Spleen (tissue), 13 donors: ENCODE measurements at places on chromosomes 1 and 21. TPM values are rescaled to one million over a fixed set of nuclear protein-coding genes. Genes with fewer than 3 reads are reported as not detected.
A peak's percentile ranks its signal among the peaks of the same experiment; 100 is the strongest.

The SLC5A9 gene
- 0.82 TPM for total RNA-seq

The INKA2 gene
- total RNA-seq = 6.3 TPM

The SPRR2E gene
- not detected for total RNA-seq

The PWP2 gene
- total RNA-seq = 10.4 TPM

The CFAP107 gene
- not detected for total RNA-seq

The OR2T33 gene
- not detected for total RNA-seq

The SLC39A1 gene
- total RNA-seq = 66.7 TPM

The FBXO44 gene
- total RNA-seq = 30.5 TPM

The GNG4 gene
- not detected for total RNA-seq

GRCh38 chr1:201851949-201852348, 23.0 kb downstream of the IPO9 start:
- peaks cover 100% of the 10 kb centered on the region for H3K36me3 ChIP-seq
- H3K27ac ChIP-seq = no peak overlapping the region
- DNase-seq = no peak
- H3K4me3 ChIP-seq = no peak overlapping the region
- H3K4me1 ChIP-seq = no peaks in the 10 kb centered on the region

GRCh38 chr1:153483776-153484175, 23.3 kb upstream of the S100A7 start:
- peaks cover 9% of the 10 kb centered on the region for H3K27me3 ChIP-seq
- no peak overlapping the region for H3K4me3 ChIP-seq
- no peak overlapping the region for H3K27ac ChIP-seq
- no peaks in the 10 kb centered on the region for H3K36me3 ChIP-seq

GRCh38 chr1:106960412-106960811, 96.1 kb upstream of the PRMT6 start:
- H3K4me1 ChIP-seq = no peaks in the 10 kb centered on the region
- H3K4me3 ChIP-seq = no peak overlapping the region
- no peak for DNase-seq
- H3K36me3 ChIP-seq = no peaks in the 10 kb centered on the region
- no peaks in the 10 kb centered on the region for H3K27me3 ChIP-seq
- no peak overlapping the region for H3K27ac ChIP-seq

- H3K27me3 ChIP-seq = no peaks in the 10 kb centered on the region
- H3K27ac ChIP-seq = no peak overlapping the region
- no peaks in the 10 kb centered on the region for H3K4me1 ChIP-seq
- no peak for DNase-seq
- H3K4me3 ChIP-seq = no peak overlapping the region
- H3K36me3 ChIP-seq = no peaks in the 10 kb centered on the region
These were observed 188.7 kb downstream of the GIPC2 start for GRCh38 chr1:78234496-78234895.

DNA sequence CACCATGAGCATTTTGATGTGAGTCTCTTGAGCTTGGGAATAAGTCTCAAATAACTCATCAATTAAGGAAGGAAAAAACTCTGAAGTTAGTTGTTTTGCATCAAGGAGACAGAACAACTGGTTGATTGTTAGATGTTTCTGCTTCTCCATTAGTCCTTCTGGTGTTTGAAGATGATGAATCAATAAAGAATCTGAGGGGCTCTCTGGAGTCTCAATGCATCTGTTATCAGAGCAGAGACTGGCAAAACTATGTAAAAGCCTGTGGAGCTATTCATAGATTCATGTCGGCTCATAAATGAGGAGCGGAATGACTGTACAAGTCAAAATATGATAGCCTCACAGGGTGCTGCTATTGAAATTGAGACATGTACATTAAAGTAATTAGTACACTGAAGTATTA, 73.3 kb upstream of the ZC3H11B start:
- no peak overlapping the region for H3K4me3 ChIP-seq
- no peak overlapping the region for H3K27ac ChIP-seq

DNA sequence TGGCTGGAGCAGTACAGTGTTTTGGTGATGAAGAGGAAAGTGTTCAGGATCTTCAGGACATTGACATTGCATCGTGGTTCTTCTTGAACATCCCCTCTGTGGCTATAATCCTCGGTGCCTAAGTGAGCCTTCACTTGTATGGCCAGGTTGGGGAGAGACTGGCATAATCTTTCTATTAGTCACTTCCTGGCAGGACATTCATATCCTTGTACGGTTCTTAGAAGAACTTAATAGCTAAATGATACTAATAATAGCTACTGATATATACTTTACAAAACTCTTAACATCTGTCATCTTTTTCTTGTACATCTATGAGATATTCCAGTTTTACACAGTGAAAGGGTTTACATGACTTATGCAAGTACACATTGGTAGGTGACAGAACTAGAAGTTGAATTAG, 35.8 kb downstream of the CELF3 start:
- no peak overlapping the region for H3K4me3 ChIP-seq
- DNase-seq = no peak
- H3K27ac ChIP-seq = no peak overlapping the region

GRCh38 chr1:14955402-14955801, 198.1 kb upstream of the TMEM51 start:
- H3K27ac ChIP-seq = peak overlapping the region; percentile 81
- peaks cover 8% of the 10 kb centered on the region for H3K4me1 ChIP-seq
- DNase-seq = no peak
- no peaks in the 10 kb centered on the region for H3K27me3 ChIP-seq
- H3K36me3 ChIP-seq = peaks cover 28% of the 10 kb centered on the region

DNA sequence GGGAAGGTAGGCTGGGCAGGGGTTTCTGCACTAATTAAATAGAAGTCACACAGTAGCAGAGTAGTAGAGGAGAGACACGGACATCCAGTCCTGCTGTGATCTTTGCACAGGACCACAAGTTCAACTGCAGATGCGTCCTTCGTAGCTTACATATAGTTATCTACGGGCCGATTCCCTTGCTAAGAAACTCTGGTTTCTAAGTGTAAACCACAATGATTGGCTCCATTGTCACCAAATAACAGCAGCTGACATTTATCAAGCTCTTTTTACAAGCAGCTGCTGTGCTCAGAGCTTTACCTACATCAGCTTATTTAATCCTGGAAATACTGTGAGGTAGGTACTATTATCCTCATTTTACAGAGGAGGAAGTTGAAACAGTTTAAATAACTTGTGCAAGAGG, 3.1 kb downstream of the SLC45A3 start:
- H3K27me3 ChIP-seq = no peaks in the 10 kb centered on the region
- no peak for DNase-seq
- H3K4me1 ChIP-seq = peaks cover 87% of the 10 kb centered on the region
- no peaks in the 10 kb centered on the region for H3K36me3 ChIP-seq

GRCh38 chr21:42079008-42079938, 8.2 kb downstream of the UMODL1 start:
- H3K4me1 ChIP-seq = no peaks in the 10 kb centered on the region
- H3K4me3 ChIP-seq = no peak overlapping the region
- DNase-seq = peak; percentile 66
- H3K27ac ChIP-seq = no peak overlapping the region
- H3K27me3 ChIP-seq = no peaks in the 10 kb centered on the region
- no peaks in the 10 kb centered on the region for H3K36me3 ChIP-seq

GRCh38 chr1:41432481-41433280, 51.8 kb downstream of the EDN2 start:
- peaks cover 15% of the 10 kb centered on the region for H3K27me3 ChIP-seq
- H3K36me3 ChIP-seq = no peaks in the 10 kb centered on the region
- H3K4me1 ChIP-seq = peaks cover 57% of the 10 kb centered on the region
- DNase-seq = peak; percentile 94

DNA sequence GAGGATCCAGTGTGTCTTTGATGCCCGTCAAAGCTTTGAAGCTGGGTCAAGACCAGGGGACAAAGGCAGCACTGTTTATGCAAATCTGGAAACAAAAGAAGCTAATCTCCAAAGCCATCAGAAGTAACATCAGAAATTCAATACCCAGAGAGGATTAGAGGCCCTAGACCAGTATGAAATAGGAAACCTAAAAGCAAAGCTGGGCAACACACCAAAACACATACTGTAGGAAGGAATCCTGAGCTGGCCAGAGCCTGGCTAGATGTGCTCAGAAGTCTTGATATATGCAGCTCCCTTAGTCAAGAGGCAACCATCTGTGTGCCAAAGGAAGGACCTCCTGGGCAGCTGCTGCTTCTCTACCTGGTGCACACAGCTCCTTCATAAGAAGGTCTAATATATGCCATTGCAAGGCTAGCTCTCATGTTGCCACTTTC, 12.3 kb downstream of the COLGALT2 start:
- H3K27me3 ChIP-seq = no peaks in the 10 kb centered on the region
- H3K27ac ChIP-seq = no peak overlapping the region
- no peaks in the 10 kb centered on the region for H3K36me3 ChIP-seq
- no peak for DNase-seq

GRCh38 chr1:30041741-30042437, 681.5 kb downstream of the MATN1 start:
- no peak overlapping the region for H3K4me3 ChIP-seq
- H3K27me3 ChIP-seq = no peaks in the 10 kb centered on the region
- no peaks in the 10 kb centered on the region for H3K36me3 ChIP-seq
- no peaks in the 10 kb centered on the region for H3K4me1 ChIP-seq
- no peak overlapping the region for H3K27ac ChIP-seq
- DNase-seq = peak; percentile 42

DNA sequence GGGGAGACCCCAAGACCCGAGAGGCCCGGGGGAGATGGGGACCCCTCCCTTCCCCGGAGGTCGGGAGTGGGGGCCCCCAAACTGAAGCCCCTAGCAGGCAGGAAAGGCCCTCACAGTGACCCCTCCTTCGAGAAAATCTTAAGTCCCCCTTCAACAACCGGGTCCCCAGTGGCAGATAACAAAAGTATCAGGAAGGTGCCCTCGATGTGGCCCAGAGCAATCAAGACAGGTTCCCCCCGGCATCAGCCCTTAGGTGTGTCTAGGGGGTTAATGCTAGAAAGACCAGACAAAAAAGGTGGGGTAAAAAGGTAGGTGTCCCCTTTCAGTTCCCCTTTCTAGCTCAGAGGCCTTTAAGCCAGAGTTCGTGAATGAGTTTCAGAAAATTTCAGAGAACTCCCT, 282 bp upstream of the ECE1 start:
- H3K36me3 ChIP-seq = no peaks in the 10 kb centered on the region
- H3K4me3 ChIP-seq = peak overlapping the region; percentile 78
- peaks cover 71% of the 10 kb centered on the region for H3K4me1 ChIP-seq
- H3K27ac ChIP-seq = peak overlapping the region; percentile 96

GRCh38 chr1:11350265-11350664, 77.3 kb downstream of the UBIAD1 start:
- no peak for DNase-seq
- no peaks in the 10 kb centered on the region for H3K36me3 ChIP-seq
- peaks cover 4% of the 10 kb centered on the region for H3K27me3 ChIP-seq
- no peaks in the 10 kb centered on the region for H3K4me1 ChIP-seq
- no peak overlapping the region for H3K4me3 ChIP-seq

- H3K4me1 ChIP-seq = no peaks in the 10 kb centered on the region
- H3K4me3 ChIP-seq = no peak overlapping the region
- H3K27me3 ChIP-seq = no peaks in the 10 kb centered on the region
- peaks cover 96% of the 10 kb centered on the region for H3K36me3 ChIP-seq
- no peak overlapping the region for H3K27ac ChIP-seq
These were observed 15.1 kb downstream of the PRMT2 start for GRCh38 chr21:46650476-46651098.

DNA sequence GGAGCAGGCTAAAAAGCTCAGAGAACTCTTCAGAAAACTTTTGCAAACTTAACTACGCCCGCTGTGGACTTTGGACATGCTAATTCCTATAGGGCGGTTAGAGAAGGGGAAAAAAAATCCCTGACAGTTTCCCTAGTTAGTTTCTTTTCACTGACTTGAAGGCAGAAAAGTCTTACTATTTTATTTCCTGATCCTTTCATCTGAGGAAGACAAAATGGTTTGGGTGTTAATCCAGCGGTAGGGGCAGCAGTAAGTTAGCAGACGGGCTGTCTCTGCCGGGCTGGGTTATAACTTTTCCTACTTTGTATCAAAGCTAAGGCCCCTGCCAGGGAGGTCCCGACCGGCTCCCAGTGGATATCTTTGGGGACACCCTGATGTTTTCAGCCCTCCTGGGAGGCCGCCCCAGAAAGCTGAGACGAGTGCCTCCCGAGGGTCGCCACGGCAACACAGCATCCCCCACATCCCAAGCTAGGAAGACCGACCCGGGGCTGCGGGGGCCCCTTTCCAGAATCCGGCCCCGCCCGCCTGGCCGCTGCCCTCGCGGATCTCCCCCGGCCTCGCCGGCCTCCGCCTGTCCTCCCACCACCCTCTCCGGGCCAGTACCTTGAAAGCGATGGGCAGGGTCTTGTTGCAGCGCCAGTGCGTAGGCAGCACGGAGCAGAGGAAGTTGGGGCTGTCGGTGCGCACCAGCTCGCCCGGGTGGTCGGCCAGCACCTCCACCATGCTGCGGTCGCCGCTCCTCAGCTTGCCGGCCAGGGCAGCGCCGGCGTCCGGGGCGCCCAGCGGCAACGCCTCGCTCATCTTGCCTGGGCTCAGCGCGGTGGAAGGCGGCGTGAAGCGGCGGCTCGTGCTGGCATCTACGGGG, 162.6 kb downstream of the RUNX1 start:
- H3K4me1 ChIP-seq = peaks cover 57% of the 10 kb centered on the region
- H3K4me3 ChIP-seq = peak overlapping the region; percentile 86
- peaks cover 30% of the 10 kb centered on the region for H3K27me3 ChIP-seq
- DNase-seq = peak; percentile 89
- H3K36me3 ChIP-seq = no peaks in the 10 kb centered on the region

GRCh38 chr1:111611986-111612385, 7.6 kb upstream of the RAP1A start:
- peaks cover 17% of the 10 kb centered on the region for H3K4me1 ChIP-seq
- no peak overlapping the region for H3K4me3 ChIP-seq
- DNase-seq = no peak
- H3K36me3 ChIP-seq = no peaks in the 10 kb centered on the region
- H3K27ac ChIP-seq = no peak overlapping the region

DNA sequence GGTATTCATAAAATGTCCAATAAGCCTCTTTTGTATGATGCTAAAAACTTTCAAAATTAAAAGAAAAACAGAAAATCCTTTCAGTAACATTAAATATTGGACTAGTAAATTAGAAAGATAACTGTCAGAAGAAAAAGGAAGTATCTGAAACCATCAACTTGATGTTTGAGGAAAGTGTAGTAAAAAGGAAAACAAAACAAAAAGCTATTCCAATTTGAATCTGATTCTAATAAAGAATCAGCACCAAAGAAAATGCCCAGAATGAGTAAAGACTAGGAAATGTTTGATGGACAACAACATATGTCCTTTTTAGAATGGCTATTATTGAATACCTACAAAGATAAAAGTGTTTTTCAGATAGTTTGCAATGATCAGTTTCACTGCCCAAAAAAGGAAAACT, 79.9 kb upstream of the RBM34 start:
- DNase-seq = no peak
- no peaks in the 10 kb centered on the region for H3K27me3 ChIP-seq
- H3K4me1 ChIP-seq = peaks cover 45% of the 10 kb centered on the region
- H3K27ac ChIP-seq = no peak overlapping the region
- peaks cover 63% of the 10 kb centered on the region for H3K36me3 ChIP-seq
- no peak overlapping the region for H3K4me3 ChIP-seq
